ENCODE measurements at places on chromosomes 16 and 17. TPM values are rescaled to one million over a fixed set of nuclear protein-coding genes. Genes with fewer than 3 reads are reported as not detected.

Gene CCDC40
- total RNA-seq = 1.3 TPM

Gene CCDC92B
- total RNA-seq = not detected

DNA sequence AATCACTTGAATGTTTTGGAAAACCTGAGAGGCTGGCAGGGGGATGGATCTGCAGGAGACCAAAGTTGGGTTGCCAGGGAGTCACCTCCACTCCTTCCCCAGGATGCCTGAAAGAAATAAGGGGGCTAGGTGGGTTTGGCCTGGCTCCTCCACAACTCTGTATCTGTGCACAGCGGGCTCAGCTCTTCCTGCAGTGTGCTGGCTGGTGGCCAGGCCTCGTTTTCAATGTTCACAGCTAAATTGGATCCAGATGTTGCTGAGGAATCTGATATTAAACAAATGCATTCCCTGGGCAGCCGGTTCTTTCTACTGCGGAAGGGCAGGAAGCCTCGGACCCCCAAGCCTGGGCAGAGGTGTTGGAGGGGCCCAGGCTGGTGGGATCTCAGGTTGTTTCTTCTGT lies 106.2 kb downstream of the N4BP1 start:
- peak; percentile 28 for DNase-seq

DNA sequence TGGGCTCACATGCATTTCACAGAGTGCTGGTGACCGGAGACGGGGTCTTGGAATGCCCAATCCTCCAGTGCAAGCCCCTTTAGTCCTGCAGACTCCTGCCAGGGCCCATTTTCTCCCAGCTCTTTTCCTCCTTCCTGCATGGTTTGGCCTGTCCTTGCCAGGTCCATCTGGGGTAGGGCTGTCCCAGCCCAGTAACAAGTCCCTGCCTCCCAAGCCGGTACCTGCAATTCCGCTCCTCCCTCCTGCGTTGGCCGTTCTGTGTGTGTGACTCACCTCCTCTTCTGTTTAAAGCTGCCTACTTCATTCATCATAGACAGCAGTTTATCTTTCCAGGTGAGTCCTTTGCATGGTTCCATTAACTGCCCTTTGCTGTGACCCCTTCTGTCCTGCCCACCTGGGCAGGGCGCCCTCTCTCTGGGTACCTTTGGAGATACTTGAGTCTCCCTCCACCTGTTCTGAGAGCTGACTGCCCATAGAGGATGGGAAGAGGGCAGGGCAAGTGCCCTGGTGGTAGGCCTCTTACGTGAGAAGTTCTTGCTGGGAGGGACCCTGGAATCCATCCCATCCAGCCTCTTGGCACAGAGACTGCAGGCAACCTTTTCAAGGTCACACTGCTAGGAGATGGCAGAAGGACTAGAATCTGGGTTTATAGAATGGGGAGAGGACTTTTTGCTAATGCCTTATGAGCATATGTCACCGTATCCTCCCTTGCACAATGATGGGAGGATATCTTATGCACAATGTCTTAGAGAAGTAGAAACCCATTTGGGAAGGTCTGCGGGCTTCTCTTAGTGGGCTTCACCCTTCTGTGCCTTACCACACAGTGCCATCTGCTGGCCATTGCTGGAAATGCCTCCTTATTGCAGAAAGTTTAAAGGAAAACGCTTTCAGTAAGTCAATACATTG lies 29.7 kb upstream of the LGALS9 start:
- DNase-seq = peak; percentile 58

DNA sequence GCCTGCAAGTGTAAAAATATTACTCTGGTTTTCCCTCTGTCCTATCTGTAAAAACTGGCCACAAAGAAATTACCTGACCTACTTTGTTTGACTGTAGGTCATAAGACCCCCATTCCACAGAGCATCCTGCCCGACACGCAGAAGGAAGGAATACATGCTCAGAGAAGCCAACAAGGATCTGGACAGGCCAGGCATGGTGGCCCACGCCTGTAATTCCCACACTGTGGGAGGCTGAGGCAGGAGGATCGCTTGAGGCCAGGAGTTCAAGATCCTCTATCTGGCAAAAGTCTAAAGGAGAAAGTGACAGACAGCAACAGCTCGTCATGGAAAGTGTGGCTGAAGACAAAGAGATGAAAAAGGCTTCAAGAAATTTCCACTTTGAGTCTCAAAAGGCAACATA lies 78.2 kb upstream of the RNU2-1 start:
- DNase-seq = no peak

DNA sequence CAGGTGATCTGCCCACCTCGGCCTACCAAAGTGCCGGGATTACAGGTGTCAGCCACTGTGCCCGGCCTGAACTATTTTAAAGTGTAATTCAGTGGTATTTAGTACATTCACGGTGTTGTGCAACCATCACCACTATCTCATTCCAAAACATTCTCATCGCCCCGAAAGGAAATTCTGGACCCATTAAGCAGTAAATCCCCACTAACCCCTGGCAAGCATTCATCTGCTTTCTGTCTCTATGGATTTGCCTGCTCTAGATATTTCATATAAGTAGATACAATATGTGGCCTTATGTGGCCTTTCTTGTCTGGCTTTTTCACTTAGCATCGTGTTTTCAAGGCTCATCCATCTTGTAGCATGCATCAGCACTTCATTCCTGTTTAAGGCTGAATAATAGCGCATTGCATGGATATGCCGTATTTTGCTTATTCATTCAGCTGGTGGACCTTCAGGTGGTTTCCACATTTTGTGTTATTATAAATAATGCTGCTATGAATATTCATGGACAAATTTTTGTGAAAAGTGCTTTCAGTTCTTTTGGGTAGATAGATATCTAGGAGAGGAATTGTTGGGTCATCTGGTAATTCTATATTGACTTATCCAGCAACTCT lies 8.4 kb upstream of the HERPUD1 start:
- DNase-seq = no peak

Measured in M059J (cell line).